ENCODE measurements at places on chromosomes 4 and X. TPM values are rescaled to one million over a fixed set of nuclear protein-coding genes. Genes with fewer than 3 reads are reported as not detected.

The TXK gene
- total RNA-seq, result 0.67 TPM

The AWAT2 gene
- not detected for total RNA-seq

The IL2RG gene
- 0.08 TPM for total RNA-seq

The RBM47 gene
- total RNA-seq, result 41.1 TPM

The XG gene
- total RNA-seq, result 0.33 TPM

The ATP6AP1 gene
- total RNA-seq, result 78.3 TPM

The DAPP1 gene
- total RNA-seq, result 29.0 TPM

The MAGEA1 gene
- not detected for total RNA-seq

The JAKMIP1 gene
- not detected for total RNA-seq

DNA sequence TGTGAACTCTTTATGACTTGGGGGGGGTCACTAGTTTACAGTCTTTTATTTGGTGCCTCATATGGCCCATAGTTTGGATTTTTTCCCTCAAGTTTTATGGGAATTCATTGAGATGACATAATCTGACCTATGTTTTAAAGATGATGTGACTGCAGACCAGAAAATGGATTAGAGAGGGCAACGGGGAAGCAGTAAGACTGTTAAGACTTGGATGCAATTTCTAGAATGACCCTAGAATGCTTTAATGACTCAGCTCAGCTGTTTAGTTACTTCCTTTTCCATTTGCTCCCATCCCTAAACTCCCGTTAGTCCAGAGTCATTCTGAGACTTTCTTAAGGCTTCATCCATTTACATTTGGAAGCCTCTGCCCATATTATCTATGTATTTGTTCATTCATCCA, 59.9 kb upstream of the PDGFRA start:
- DNase-seq, result no peak

- no peak for DNase-seq
These were observed 1.1 kb upstream of the RAP1GDS1 start for GRCh38 chr4:98260047-98260578.

DNA sequence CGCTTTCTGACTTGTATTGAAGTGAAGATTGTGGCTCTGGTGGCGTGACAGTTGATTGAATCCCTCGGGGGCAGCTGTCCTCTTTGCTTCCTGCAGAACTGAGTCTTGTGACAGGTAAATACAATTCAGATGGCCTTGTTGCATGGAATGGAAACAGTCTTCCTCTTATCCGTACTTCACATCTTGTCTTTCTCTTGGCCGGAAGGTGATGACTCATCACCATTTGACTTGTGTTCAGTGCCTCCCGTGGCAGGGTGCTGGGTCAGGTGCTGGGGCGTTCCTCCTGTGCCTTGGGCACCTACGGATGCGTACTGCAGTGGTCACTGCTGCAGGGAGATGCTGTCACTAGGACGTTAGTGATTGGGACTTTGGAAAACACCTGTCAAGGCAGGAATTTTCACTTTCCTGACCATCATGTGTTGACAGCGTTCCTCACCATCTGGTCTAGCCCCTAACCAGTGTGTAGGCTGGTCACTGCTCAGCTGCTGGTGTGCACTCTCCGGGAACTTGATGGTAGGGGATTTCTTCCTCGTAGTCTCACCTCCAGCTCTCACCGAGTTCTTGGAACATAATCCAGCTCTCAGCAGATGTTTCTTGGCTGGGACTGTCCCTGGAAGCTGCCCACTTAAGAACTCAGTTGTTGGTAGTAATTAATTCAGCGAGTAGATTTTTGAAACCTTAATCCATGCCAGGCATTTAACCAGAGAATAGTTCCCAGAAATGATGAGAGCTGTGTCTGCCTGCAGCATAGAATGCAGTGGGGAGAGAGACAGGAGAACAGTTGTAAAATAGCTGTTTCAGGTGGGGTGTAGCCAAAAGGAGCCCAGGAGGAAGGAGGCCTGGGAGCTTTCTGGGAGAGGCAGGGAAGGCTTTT, 7.2 kb downstream of the TBC1D14 start:
- no peak for DNase-seq

- no peak for DNase-seq
These were observed 1138.8 kb downstream of the ARAP2 start for GRCh38 chr4:35105486-35105885.

GRCh38 chr4:25703731-25704388, 48.2 kb downstream of the SLC34A2 start:
- peak; percentile 43 for DNase-seq

- peak; percentile 79 for DNase-seq
These were observed 60.1 kb upstream of the PLAC1 start for GRCh38 chrX:134718105-134718965.

GRCh38 chr4:101328063-101328602, 19.2 kb downstream of the PPP3CA start:
- no peak for DNase-seq

DNA sequence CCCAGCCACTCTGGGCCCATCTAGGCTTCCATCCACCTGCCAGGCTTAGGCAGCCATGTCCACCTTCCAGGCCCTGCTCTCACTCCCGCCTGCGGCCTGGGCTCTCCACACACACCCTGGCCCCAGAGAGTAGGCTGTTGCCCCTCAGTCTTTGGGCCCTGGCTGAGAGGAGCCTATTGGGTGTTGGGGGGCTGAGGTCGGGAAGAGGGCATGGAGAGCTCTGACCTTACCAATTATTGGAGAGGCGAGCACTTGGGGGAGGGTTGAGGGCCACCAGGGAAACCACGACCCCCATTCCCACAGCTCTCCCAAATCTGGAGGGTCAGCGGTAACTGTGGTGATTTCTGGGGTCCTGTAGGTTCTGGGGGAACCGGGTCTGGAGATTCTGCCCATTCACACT, 38.2 kb downstream of the HTRA3 start:
- no peak for DNase-seq

- no peak for DNase-seq
These were observed 40.2 kb upstream of the HS3ST1 start for GRCh38 chr4:11468901-11469300.

GRCh38 chrX:7552760-7553159, 290.2 kb upstream of the VCX start:
- no peak for DNase-seq

GRCh38 chr4:119585771-119586170, 42.8 kb downstream of the PDE5A start:
- peak; percentile 7 for DNase-seq

DNA sequence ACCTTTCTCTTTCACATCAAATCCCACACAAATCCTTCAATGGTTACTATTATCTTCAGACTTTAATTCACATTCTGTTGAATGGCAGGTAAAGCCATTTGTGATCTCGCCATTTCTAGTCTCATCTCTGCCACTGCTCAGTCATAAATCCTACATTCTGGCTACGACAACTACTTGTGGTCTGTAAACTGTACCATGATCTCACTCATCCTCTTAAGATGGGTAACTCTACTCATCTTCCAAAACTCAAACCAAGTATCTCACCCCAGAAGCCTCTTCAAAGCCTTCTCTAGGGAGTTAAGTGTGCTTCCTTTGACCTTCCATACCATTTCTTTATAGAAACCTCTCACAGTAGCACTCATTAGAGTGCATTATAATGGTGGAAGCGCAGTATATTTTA, 101.8 kb downstream of the NEK1 start:
- DNase-seq, result no peak
